ENCODE measurements at places on chromosomes 7 and 10.

DNA sequence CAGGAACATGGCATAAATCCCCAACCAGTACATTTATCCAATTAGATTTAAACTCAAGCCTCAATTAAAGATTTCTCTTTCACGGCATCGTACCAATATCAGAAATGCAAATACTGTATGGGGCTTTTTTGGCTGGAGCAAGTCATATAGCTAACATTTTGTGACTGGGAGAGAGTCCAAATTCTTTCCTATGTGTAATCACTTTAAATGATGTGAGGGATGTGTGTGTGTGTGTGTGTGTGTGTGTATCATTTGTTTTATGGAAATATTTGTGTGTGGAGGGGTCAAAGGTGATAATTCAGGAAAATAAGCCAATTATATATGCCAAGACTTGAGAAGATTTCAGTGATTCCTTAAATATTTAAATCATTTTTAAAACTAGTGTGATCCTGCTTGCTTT, 196.6 kb downstream of the TRIL start:
- DNase-seq, result no peak

GRCh38 chr10:3825244-3825643, 40.2 kb upstream of the KLF6 start:
- DNase-seq, result no peak

DNA sequence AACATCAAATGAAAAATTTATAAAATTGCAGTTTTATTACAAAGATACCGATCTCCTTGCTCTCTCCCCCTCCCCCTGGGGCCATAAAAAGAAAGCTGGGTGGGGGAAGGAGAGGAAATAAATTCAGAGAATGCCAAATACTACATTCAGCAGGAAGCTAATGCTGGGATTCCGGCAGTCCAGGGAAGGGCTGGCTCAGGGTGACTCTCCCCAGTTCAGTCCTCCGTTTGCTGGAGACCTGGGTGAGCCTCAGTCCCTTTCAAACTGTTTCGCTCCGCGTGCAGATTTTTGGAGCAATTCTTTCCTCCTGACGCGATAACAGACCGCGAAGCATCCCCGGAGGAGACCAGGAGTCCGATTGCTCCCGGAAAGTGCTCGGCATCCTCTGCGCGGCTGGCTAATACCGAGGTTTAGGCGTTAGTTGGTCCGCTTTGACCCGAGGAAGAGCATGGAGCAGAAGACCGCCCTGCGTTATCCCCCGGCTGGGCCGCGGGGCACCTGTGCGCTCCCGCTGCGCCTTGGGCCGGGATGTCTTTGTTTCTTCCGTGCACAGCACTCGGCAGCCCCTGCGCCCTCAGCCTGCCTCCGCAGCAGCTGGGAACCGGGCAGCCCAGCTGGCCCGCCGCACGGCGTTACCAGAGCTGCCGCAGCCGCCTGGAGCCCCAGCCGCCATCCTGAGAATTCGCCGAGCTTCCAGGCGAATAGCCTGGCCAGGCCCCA, 3.9 kb upstream of the HOXA2 start:
- no peak for DNase-seq

GRCh38 chr10:20740120-20740519, 157.0 kb downstream of the NEBL start:
- DNase-seq, result no peak

DNA sequence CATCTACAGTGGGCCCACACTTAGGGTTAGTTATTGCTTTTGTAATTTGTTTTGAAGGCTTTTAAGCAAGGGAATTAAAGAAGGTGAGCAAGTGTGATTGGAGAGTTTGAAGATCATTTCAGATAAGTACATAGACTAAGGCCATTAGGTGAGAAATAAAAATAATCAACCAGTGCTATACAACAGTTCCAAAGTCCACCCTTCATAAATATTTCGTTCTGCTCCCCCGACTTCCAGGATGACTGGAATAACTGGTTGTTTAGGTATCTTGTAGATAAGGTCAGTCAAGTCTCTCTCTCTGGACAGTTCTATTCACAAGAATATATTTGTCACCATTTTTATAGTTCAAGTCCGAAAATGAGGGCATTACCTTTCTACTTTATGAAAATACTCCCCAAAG, 98.0 kb upstream of the MBL2 start:
- DNase-seq, result no peak

GRCh38 chr7:50826371-50827172, 43.9 kb upstream of the GRB10 start:
- DNase-seq, result no peak

- no peak for DNase-seq
Measured at GRCh38 chr10:97684866-97685394, 2.1 kb downstream of the AVPI1 start.

GRCh38 chr7:27921081-27921836, 181.3 kb downstream of the TAX1BP1 start:
- peak; percentile 69 for DNase-seq

- no peak for DNase-seq
Measured at GRCh38 chr10:29534590-29534989, 100.2 kb downstream of the SVIL start.

- DNase-seq, result peak; percentile 58
Measured at GRCh38 chr10:103854265-103854685, 1.1 kb downstream of the SH3PXD2A start.

DNA sequence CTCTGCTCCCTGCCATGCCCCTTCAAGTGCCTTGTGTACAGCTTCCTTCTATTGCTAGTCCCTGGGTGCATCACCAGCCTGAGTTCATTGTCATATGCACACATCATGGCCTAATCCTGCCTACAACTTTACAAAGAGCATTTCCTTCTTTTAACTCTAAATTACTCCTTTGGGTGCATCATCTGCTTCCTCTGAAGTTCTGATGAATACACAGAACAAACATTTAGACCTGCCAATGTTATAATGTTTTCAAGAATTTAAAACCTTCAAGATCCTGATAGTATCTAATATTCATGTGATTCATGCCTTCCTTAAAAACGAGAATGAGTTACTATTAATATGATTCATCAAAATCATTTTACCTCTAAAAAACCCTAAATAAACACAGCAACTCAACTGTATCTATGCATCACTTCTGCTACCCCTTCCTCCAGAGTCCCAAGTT, 357.1 kb downstream of the MAGI2 start:
- DNase-seq, result no peak

- DNase-seq, result no peak
Measured at GRCh38 chr10:72679838-72680241, 12.1 kb upstream of the MCU start.
